ENCODE measurements at places on chromosomes 1 and 21.

- DNase-seq: peak; percentile 94
Observed at GRCh38 chr1:94542088-94542870, 720 bp upstream of the F3 start.

- peak; percentile 43 for DNase-seq
Observed at GRCh38 chr1:175976865-175977642, 230.0 kb downstream of the COP1 start.

DNA sequence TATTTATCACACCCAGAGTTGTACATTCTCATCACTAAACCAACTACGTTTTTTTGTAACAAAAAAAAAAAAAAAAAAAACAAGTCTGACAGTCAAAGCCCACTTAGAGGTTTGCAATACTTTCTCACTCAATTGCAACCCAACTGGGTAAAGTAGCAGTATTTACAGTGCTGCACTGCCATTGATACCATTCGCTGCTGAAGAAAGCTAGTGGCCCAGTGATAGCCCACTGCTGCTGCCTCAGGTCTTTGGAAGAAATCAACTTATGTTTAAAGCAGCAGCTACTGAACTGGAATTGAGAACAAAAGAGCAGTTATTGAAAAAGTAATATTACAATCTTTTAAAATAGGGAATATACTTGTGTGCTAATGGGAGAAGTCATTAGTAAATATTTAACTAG is 2.7 kb downstream of the HNRNPU start:
- DNase-seq: no peak

- peak; percentile 90 for DNase-seq
Observed at GRCh38 chr1:36285443-36286101, 20.6 kb upstream of the SH3D21 start.

DNA sequence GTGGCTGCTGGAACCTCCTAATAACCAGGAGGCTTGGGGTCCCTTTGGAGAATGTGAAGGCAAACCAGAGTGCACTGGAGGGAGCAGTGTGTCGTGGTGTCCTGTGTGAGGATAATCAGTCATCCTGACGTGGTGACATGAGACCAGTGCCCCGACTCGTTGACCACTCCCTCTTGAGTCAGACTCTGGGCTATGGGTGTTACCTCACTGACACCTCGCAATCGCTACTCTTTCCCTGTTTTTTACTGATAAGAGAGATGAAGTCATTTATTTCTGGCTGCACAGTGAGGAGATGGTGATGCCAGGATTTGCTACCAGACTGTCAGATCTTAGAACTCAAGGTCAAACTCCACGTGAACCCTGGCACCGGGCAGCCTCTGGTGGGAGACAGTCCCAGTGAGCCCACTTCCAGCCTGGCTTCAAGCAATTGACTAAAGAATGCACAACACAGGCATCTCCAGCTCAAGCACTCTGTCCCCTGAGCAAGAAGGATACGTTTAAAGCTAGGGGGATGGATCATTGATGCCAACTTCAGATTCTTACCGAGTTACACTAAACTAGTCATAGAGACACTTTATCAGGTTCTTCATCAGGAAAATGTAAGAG is 30.3 kb downstream of the UBASH3A start:
- DNase-seq: no peak

DNA sequence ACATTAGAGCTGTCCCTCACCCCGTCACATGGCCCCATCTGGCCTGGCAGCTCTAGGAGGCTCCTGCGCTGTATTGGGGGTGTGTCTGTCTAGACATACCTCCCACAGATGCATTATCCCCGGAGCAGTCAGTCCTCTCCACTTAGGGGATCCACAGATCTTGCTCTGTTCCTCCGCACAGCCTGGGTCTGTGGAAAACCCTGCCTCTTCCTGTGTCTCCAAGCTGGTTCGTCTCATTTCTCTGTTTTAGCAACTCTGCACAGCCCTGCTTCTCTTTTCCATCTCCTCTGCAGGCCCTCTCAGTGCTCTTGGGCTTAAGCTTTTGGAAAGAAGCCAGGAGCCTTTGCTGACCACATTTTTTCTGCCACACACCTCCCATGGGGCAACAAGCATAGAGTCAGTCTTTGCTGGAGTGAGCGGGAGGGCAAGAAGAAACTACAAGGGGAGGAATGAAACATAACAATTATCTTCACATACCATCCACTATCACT is 241.5 kb downstream of the FOXD2 start:
- DNase-seq: no peak
